ENCODE measurements at places on chromosomes 5 and 9.

DNA sequence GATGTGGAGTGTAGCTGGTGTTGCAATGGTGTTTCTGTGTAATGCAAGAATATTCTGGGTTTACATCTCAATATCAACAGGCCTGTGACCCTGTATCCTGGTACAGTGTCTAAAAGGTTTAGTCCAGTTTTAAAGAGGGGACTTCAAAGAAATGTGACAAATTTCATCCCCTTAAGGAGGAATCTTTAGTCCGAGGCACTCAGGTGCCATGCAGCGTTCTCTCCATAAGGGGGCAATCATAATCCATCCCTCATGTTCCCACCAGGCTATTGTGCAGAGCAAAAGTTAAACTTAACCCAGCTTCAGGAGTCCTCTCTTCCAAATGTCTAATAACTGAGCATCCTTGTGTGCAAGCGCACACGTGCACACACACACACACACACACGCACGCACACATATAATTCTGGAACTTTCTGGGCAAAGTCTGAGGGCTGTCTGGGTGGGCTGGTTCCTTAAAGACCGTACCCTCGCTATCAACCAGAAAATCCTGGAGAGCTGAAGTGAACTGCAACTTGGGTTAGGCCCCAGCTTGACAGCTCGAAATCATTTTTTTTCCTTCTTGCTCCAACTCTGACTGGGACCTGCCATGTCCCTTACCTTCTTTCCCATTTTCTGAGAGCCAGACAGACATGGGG is 46.0 kb downstream of the CRB2 start:
- no peak for DNase-seq

- no peak for DNase-seq
Observed at GRCh38 chr9:131650254-131650653, 89.6 kb downstream of the RAPGEF1 start.

DNA sequence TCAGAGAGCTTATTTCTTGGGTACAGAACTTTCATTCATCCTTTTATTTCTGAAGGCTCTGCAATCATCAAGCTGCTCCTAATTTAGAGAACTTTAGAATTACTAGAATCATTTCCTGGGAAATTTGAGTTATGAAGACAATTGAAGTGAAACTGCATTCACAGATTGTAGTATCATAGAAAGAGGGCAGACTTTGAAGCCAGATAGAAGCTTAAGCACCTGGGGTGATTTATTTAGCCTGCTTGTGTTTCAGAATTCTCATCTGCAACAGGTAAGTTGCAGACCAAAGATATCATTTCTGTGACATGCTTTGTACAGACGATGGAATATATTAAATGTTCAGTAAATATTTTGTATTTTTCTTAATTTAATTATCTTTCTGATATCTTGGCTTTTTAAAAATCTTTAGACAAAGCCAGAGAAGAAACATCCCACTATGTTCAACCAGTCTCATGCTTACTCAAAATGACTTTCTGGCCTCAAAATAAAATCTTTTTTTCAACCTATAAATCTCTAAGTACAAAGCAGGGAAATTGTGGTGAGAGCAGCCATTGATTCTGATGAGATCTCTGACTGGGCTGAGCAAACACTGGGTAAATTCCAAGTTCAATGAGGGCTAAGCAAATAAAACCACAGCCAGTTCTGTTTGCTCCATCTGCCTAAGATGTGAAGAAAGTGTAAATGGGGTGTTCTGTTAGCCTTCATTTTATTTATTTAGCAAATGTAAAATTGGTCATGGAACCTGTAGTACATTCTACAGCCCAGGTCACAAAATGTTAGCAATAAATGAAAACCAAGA is 264.7 kb upstream of the CCNG1 start:
- no peak for DNase-seq

DNA sequence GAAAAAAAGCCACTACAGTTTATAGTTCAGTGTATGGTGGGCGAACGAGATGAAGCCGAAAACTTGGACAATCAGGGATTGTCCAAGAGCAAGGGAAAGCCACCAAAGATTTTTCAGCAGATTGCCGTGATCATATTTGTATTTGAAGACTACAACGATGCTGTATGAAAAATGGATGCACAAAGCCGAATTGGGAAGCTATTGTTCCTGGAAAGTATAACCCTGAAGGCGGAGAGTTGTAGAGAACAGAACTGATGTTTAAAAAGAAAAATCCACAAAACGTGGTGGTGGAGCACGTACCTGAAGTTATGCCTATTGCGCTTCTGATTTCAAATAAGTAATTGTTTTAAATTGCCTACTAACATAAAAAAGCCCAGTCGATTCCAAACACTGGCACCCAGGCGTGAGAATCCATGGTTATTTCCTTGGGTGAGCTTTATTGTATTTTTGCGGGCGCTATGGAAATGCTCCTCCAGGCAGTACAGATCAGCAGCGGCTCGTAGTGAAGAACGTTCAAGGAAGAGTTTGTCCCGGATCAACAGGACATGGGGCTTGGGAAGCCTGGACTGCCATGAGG is 772 bp upstream of the TARS1 start:
- DNase-seq, result no peak

- no peak for DNase-seq
Observed at GRCh38 chr5:57431759-57432158, 50.9 kb downstream of the ACTBL2 start.

GRCh38 chr5:151248651-151249050 is 4.3 kb upstream of the GM2A start:
- DNase-seq, result no peak
